ENCODE measurements at places on chromosomes 12 and 14. TPM values are rescaled to one million over a fixed set of nuclear protein-coding genes. Genes with fewer than 3 reads are reported as not detected.
A peak's percentile ranks its signal among the peaks of the same experiment; 100 is the strongest.

DNA sequence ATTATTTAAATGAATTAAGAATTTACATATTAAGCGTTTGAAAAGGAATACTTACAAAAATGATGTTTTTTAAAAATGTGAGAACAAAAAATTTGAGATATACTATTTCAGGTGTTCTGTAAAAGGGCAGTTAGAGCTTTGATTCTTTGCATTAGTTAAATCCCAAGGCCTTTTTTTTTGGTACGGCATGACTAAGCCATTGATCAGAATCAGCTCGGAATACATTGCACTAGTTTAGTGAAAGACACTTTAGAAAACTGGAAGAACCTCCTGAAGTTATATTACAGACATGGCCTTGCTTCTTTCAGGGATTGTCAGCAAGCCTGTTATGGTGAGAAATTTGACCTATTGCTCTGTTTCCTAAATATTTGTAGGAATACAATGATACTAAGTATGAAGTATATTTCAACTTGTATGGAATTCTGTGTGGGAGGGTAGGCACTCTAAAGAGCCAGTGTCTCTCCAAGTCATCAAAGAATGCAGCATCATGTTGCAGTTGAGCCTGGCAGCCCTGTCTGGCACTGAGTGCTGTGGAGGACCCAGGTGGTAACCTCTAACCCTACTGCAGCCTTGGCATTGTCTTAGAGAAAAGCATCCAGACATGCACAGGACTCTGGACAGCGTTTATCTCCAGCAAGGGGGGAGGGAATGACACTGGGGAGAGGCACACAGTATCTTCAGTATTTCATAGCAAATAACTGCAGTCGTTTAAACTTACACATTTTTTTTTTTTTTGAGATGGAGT lies 1.5 kb downstream of the KLC1 start:
- no peak for DNase-seq

GRCh38 chr14:33350366-33350990 lies 411.8 kb downstream of the NPAS3 start:
- no peak for DNase-seq

DNA sequence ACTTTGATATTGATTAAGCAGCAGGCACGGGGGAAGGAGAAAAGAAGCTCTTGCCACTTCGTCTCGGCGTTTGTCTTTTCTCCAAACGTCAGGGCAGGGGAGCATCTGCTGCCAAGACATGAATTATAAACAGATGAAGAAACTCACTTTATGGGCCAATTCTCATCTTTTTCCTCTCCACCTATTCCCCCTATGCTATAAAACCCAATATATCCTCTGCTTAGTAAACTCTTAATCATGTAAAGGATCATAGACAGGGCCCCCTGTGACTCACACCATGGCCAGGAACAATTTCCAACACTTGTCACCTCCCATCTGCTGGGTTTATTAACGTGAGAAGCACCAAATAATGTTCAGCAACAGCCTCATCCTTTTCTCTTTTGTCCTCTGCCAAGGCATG lies 1092.1 kb upstream of the TMEM132C start:
- DNase-seq = no peak

- DNase-seq = no peak
Measured at GRCh38 chr14:66076176-66076575, 410.0 kb upstream of the CCDC196 start.

DNA sequence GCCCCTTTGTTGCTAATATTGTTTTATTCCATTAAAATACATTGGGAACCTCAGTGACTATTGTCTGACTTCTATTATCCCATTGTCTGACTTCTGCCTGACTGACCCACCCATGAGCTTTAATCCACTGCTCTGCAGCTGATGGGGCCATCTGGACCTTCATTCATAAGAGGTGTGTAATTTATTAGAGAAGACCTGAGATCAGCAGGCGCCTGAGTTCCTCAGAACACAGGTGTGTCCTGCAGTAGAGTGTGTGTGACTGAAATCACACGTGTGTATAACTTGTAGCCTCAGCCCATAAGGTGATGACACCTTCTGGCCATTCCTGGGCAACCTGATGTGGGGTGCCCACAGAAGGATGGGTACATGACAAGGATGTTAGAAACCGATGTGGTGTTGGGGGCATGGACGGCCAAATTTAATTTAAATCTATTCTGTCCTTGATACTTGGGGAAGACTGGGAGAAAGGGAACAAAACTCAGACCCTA lies 821.0 kb downstream of the TMEM121 start:
- no peak for DNase-seq

DNA sequence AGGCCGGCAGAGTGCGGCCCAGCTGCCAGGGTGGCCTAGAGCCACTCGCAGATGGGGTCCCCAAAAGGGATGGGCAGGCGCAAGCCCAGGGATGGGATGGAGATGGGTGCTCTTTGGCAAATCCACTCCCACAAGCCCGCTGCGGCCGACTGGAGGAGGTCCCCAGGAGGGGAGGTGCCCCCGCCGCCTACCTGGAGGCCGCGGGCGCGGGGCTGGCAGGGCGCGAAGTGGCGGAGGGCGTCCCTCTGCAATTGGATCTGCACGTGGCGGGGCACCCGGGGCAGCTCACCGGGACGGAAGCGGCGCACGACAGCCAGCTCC lies 730 bp downstream of the PPP1R3E start:
- DNase-seq = no peak

- DNase-seq = no peak
Measured at GRCh38 chr14:26694521-26694920, 96.7 kb upstream of the NOVA1 start.

- DNase-seq = no peak
Measured at GRCh38 chr12:110279566-110280375, 1.3 kb upstream of the ATP2A2 start.

- peak; percentile 91 for DNase-seq
Measured at GRCh38 chr12:121536899-121537813, 43.7 kb downstream of the KDM2B start.

DNA sequence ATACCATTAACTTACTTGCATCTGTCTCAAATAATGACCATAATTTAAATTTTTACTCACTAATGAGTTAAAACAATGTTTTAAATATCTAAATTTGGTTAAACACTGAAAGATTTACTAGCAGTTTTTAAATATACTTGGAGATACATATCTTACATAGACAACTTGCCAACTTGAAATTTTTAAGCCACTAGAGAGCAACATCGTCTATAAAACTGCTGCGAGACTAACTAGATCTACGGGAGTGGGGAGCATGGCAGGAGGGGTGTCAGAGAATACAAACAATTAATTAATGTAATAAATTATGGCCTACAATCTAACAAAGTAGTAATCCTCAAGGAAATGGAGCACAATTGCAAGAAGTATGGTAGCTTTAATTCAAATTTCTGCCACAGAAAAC lies 120.4 kb downstream of the LRRIQ1 start:
- DNase-seq = no peak

DNA sequence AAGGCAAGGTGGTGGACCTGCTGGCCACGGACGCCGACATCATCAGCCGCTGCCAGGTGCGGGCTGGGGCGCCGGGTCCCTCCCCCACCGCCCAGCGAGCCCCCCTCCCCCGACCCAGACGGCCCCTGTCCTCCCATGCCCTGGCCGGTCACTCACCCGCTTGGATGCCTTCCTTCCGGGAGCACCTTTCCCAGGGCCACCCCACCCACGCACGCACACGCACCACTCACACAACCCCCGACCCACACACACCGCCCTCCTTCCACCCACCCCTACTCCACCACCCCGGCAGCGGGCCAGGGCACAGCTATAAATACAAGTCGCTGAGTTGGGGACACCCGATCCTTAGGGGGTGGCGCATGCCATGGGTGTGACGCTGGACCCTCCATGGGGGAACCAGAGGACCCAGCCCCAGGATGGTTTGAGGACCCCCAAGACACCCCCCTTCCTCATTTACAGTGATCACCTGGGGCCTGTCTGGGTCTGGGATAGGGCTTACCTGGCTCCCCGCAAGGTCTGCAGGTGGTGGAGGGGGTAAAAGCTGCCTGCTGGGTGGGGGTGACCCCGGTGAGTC lies 465 bp downstream of the ADSS1 start:
- DNase-seq = peak; percentile 74

DNA sequence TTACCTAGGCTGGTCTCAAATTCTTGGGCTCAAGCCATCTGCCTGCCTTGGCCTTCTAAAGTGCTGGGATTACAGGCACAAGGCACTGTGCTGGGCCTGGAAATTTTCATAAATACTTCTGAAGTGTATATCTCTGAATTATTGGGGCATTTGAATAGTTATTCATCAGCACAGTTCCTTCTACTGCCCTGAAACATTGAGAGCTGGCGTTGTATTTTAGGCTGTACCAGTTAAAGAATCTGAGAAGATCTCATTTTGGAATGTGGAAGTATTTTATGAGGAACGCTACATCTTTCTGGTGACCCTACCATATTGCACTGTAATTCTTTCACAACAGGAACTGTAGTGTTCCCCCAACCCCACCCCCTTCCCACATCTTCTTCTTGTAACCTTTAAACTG lies 349.0 kb upstream of the RGS6 start:
- DNase-seq = no peak

DNA sequence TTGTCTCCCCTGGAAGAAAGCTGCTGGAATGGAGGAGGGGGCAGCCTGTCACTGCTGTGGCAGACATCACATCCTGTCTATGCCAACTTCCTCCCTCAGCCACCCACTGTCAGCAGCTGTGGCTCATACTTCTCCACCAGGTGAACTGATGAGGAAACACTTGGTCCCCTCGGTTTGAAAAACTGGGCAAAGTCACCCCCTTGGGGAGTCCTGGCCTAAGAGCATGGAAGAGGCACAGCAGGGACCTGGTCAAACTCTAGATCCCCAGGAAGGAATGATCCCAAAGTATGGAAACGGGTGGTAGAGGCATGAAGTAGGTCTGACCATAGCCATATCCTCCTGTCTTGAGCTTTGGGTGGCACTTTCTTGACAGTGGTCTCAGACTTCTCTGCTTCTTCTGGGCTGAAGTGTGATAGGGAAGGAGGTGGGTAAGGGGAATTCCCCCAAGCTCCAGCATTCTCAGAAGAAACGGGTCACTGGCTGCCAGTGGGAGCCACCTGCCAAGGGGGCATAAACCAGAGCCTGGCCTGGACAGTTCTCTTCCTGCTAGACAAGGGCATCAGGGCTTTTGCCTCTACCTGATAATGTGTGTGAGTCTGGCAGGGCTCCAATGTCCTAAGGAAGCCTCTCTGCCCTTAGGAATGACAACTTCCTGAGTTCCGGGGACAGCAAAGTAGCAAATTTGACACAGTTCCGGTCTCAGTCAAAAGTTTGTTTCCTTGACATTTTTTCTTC lies 36.0 kb downstream of the FMNL3 start:
- DNase-seq = no peak

DNA sequence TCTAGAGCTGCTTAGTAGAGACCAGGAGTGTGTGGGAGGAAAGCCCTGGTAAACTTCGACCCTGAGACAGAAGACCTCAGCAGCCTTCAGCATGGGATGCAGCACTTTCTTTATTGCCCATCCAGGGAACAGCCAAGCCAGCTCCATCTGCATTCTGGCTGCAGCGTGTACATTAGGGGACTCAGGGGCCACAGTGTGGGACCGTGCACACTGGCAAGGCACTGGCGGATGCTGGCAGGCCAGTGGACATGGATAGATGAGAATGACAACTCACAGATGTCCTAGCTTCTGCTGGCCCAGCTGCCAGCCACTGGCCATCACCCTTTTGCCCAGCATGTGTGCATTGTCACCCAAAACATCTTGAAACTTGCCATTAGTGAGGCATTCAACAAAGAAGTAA lies 12.5 kb downstream of the PLD4 start:
- DNase-seq = no peak

GRCh38 chr14:71373773-71374172 lies 466.5 kb downstream of the PCNX1 start:
- DNase-seq = no peak

GRCh38 chr14:52111583-52111982 lies 42.7 kb upstream of the NID2 start:
- DNase-seq = no peak

- DNase-seq = no peak
Measured at GRCh38 chr12:22289250-22289649, 45.3 kb downstream of the ST8SIA1 start.

- DNase-seq = no peak
Measured at GRCh38 chr12:92136026-92136730, 9.5 kb downstream of the BTG1 start.

Gene TSPAN11
- 3.4 TPM for total RNA-seq

Gene MSRB3
- 66.5 TPM for total RNA-seq

Gene TAS2R46
- 5.4 TPM for total RNA-seq

Gene SNRNP35
- 24.1 TPM for total RNA-seq

Gene PTPRQ
- total RNA-seq = 0.68 TPM

Gene RNASE1
- total RNA-seq = 67.3 TPM

Gene GPR132
- 1.5 TPM for total RNA-seq

Gene GDF3
- total RNA-seq = not detected

Gene PLD4
- 2.6 TPM for total RNA-seq

Gene C3AR1
- total RNA-seq = 4.6 TPM

Gene HOXC6
- total RNA-seq = 2.3 TPM

Data from ureter (tissue), 1 donor.